ENCODE measurements at places on chromosomes 5 and 9. TPM values are rescaled to one million over a fixed set of nuclear protein-coding genes. Genes with fewer than 3 reads are reported as not detected.

The PHF24 gene
- not detected for total RNA-seq

DNA sequence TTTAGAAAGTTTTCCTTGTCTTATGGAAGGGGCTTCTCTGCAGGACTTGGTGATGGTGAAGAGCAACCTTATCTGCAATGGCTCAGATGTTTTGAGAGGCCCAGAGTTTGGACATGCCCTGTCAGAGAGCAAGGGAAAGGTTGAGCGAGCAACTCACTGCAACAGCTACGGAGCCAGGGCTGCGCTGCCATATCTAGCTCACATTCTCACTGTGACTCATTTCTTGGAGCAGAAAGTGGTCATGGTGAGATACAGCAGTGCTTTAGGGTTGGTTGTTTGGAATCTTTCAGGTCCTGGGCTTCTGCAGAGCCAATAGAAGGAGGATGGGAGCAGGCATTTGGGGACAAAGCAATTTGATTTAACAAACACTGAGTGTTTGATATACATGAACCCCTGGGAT lies 12.3 kb downstream of the GLRA1 start:
- no peak for DNase-seq

The LCN6 gene
- not detected for total RNA-seq

DNA sequence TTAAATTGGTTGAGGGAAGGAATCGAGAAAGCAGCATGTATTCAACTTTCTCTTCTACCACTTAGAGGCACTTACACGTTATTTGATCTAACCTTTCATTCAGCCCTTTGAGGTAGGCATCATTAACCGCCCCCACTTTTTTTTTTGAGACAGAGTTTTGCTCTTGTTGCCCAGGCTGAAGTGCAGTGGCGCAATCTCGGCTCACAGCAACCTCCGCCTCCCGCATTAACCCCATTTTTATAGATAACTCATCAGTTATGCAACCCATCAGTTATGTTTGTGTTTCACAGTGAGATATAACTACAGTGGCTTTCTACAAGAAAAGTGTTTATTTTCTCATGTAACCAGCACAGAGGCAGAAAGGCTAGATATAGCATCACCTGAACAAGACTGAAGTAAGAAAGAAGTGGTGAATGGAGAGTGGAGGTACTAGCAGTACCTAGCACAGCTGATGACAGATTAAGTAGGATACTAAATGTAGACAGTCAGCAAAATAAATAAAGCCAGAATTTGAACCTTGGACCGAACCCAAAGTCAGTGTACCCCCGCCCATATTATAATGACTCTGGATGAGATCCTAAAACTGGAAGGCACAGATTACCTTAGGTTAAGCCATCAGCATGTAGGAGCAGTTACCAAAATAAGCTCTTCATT lies 91.2 kb downstream of the PJA2 start:
- DNase-seq = no peak

The TRIM7 gene
- total RNA-seq = 4.2 TPM

The CDH9 gene
- total RNA-seq = not detected

DNA sequence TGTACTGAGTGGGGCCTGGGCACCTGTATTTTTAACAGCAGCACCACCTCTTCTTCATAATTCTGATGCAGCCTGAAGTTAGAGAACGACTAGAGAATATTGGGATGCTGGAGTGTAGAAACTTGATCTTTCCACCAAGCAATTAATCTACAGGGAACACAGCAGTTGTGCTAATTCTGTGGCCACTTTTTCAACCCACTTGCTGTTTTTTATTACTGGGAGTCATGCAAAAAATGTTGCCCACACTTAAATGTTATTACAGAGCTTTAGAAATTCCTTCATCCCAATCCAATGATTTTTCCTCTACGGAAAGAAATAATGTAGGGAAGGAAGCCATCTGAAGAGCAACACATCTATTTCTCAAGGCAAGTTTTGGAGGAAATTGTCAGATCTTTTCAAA lies 190.9 kb upstream of the TUT7 start:
- no peak for DNase-seq

DNA sequence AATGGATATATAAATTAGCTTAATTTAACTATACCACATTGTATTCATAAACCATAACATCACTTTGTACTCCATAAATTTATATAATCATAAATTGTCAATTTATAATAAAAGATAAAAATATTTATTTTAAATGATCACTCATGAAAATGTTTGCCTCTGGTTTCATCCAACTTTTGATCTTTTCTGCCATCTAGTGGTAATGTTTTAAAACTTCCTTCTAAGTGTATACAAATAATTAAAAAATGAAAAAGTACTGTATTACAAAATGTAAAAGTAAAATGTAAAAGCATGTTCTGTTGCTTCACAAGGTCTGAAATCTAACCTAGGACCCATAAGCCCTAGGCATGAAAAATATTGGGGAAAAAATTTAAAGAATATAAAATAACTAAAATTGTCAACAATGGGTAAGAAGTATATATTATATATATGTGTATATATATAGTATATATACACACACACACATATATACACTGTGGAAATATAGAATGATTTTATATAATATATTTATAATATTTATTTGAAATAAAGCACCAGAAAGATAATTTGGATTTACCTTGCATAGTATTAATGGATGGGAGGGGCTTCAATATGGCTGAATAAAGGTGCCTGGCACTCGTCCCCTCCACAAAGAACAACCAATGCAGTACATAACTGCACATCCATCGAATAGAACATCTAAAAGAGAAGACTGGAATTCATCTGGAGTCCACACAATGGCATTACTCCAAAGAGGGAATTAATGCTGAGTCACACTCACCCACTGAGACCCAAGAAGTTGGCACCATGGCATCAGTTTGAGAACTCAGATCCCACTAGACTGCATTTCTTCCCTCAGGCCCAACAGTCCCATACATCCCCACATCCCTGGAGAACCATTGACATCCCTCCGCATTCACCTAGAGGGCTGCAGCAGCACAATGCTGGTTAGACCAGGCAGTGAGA lies 32.5 kb downstream of the ANXA1 start:
- peak; percentile 67 for DNase-seq

The PCDHGB7 gene
- 0.16 TPM for total RNA-seq

DNA sequence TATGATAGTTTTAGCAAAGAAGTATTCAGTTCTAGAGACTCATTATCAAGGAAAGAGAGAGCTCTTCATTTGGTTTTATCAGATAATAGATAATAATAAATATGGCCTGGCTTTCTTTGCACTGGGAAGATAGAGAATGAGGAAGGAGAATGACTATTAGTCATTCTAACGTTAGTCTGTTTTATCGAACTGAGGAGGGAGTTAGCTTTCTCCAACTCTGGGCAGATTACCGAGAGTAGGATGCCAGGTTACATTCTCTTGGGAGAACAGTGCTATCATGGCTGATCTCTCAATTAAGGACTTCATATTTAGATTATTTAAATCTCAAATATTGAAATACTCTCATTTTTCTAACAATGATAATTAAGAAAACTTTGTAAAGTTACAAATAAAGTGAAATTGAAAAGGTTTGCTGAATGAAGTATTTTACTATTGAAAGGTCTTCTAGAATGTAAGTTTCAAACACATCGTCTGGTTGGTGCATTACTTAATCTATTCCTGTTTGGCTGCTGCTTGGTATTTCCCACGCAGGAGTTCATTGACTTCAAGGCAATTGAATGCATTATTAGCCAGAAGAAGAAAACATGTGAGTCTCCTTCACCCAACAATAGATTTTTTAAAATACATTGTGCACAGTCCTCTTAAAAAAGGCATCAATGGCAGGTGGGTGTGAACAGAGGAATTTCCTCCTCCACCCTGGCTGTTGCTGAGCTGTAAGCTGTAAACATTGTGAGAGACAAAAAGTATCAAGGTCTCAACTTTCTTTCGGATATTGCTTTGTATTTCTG lies 140.8 kb downstream of the C9orf152 start:
- DNase-seq = no peak

- no peak for DNase-seq
These were observed 38.6 kb upstream of the KCNMB1 start for GRCh38 chr5:170427672-170428236.

GRCh38 chr5:177064500-177065277 lies 22.0 kb upstream of the FGFR4 start:
- DNase-seq = no peak

GRCh38 chr9:113589890-113590289 lies 126.4 kb downstream of the RGS3 start:
- no peak for DNase-seq

The C9 gene
- total RNA-seq = not detected

The PDE6A gene
- total RNA-seq = not detected

The CYFIP2 gene
- 412 TPM for total RNA-seq

The PCA3 gene
- total RNA-seq = not detected

DNA sequence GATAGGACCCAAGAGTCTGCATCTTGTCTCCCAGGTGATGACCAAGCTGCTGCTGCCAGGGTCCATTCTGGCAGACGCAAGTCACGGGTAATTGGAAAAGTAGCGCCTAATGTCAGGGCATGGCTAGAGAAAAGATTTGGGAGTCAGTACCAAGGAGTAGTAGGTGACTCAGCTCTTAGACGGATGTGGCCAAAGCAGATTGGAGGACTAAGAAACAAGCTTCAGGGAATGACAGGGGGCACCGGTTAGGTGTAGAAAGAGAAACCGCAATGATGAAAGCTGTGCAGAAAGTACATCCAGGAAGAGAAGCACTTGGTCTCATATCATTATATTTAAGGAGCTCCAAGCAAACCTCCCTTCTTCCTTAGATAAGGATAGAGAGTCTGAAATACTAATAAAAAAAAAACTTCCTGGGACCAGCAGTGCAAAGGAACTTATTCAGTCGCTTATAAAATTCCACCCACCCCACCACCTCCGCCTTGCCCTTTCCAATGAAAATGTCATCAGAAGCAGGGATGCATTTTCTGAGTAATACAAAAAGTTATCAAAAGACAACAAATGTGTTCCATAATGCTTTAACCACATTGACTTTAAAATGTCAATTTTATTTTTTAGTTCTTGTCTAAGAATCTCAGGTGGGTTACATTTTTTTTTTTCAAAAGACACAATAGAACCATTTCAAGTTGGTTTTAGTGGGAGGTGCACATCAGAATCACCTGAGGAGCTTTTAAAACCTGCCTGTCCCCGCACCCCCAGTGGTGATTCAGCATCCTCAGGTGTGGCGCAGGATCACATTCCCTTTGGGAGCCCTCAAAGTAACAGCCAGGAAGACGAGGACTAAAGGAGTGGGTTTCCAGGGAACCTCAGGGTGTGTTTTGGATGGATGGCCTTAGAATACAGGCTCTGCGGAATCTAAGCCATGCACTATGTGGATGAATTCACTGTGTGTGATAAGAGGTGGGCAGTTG lies 31.2 kb downstream of the PTPN3 start:
- DNase-seq = no peak

The ANKRD18A gene
- 2.8 TPM for total RNA-seq

- DNase-seq = no peak
These were observed 594.7 kb upstream of the CCNG1 start for GRCh38 chr5:162842727-162843126.

DNA sequence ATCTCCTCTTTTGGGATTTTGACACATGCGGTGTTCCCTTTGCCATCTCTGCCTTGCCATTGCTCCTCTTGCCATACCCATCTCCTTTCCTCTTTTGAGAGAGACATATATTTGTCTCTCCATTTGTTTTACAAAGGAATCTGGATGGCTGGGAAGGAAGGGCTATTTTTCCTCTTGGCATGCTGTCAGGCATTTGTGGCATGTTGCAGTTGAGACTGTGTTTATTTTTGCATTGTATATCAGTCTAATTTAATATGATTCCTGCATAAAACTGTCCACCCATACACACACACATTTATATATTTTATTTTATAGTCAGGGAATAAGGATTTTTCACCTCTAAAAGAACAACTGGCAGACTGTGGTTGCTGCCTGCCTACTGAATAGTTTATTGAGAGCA lies 1105.8 kb upstream of the SEMA6A start:
- no peak for DNase-seq

DNA sequence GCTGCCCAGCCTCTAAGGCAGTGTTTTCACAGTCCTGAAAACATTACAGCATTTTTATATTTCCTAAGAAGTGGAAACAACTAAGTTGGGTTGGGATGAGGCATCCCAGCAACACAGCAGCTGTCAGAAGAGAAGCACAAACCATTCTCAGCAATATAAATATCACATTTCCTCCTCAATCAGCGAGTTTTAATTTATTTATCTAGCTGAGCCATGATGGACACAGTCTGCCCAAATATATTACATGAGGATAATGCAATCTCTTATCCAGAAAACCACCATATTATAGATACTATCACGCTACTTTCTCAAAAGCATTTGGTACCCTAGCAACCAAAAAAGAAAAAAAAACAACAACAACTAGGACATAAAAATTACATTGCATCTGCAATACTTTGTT lies 158.5 kb downstream of the FSTL4 start:
- no peak for DNase-seq

- no peak for DNase-seq
These were observed 6.4 kb upstream of the P4HA2 start for GRCh38 chr5:132233811-132234683.

DNA sequence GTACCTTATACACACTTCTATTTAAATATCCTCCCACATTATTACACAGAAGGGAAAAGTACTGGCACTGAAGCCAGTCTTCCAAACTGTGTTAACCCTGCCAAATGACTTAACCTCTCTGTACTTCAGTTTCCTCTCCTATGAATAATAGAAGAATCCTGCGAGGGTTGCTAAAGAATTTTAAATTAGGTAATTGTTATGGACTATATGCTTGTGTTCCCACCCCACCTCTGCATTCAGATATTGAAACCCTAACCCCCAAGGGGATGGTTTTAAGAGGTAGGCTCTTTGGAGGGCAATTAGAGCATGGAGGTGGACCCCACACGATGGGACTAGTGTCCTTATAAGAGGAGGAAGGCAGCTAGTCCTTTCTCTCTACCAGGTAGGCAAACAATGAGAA lies 72.7 kb downstream of the TTLL11 start:
- no peak for DNase-seq

GRCh38 chr5:145245354-145245753 lies 589.8 kb downstream of the PRELID2 start:
- DNase-seq = no peak

GRCh38 chr5:120382833-120383232 lies 81.3 kb upstream of the PRR16 start:
- DNase-seq = no peak

DNA sequence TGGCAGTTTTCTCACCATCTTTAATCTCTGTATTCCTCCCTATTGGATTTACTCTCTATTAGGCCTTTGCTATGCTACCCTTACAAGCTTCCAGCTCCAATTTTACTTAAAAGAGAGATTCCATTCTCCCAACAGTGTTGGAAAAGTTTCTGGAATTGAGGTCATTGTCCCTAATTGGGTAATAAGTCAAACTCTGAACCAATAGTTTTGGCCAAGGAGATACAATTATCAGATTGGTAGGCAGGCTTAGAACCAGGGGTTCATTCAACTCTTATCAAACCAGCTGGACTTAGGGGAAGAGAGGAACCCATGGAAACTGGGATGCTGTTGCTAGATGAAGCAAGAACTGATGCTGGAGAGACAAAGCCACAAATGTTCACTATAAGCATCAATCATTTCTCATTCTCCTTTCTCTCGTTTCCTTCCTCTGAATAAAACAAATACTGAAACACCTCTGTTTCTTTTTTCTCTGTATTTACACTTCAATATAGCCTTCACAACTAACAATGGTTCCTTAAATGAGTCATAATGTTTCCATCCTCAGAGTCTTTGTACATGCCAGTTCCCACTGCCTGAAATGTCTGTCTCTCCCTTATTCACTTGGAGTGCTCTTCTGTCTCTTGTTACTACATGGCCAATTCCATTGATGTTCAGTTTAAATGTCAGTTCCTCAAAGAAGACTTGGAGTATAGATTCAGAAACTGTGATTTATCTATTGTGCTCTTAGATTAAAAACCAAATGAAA lies 587.3 kb downstream of the GABRG2 start:
- no peak for DNase-seq

The LRRC19 gene
- total RNA-seq = not detected

Data from naive thymus-derived CD8-positive, alpha-beta T cell (primary cell).